ENCODE measurements at places on chromosomes 6 and 20.

- peak; percentile 80 for DNase-seq
These were observed 12.2 kb upstream of the KCNK15 start for GRCh38 chr20:44733341-44734069.

DNA sequence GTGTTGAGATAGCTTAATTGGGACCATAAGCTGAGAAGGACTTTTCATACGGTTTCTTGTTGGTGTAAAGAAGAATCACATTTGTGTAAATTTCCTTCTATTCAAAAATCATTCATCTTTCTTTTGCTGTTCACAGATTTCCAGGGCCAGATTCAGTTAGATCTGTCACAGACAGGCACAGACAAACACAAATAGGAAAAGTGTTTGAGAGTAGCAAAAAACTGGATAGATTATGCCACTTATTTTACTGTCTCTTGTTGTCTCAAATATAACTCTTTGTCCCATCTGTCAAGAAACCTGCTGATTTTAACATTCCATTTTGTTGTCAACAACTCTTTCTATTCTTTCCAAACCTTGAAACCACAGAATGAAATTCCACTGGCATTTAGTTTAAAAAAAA is 142.8 kb downstream of the ID4 start:
- no peak for DNase-seq

- DNase-seq, result no peak
These were observed 37.0 kb downstream of the NFATC2 start for GRCh38 chr20:51505566-51505965.

GRCh38 chr6:24126586-24127192 is 674 bp downstream of the NRSN1 start:
- DNase-seq, result peak; percentile 72

- no peak for DNase-seq
These were observed 220.5 kb downstream of the PKHD1 start for GRCh38 chr6:51866867-51867266.

GRCh38 chr6:160252073-160252813 is 6.4 kb downstream of the SLC22A2 start:
- no peak for DNase-seq

GRCh38 chr6:25173951-25174474 is 105.2 kb upstream of the CARMIL1 start:
- no peak for DNase-seq

GRCh38 chr6:129575378-129576118 is 134.4 kb downstream of the ARHGAP18 start:
- no peak for DNase-seq

GRCh38 chr6:142884214-142885035 is 60.6 kb downstream of the HIVEP2 start:
- no peak for DNase-seq

DNA sequence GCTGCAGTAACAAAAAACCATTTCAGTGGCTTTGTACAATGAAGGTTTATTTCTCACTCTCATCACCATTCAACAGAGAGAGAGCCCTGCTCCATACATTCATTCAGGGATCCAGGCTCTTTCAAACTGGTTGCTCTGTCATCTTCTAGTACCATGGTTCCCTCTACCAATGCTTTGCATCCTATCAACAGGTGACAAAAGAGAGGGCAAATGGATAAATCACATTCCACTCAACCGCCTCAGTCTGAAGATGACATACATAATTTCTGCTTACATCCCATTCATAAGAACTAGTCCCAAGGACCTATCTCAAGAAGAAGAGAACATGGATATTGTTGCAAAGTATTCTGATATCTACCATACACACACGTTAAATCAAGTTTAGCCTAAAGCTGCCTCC is 51.6 kb downstream of the IYD start:
- no peak for DNase-seq

DNA sequence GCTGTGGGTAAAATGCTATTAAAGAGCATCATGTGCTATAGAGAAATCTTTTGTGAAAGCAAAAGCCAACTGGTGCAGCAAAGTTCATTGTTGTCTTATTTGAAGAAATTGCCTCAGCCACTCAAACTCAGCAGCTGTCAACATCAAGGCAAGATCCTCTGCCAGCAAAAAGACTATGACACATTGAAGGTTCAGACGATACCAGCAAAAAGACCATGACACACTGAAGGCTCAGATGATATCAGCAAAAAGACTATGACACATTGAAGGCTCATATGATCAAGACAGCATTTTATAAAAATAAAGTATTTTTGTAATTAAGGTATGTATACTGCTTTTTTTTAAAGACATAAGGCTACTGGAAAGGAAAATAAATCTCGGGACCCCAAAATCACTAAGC is 118.4 kb upstream of the RUNX2 start:
- DNase-seq, result no peak

GRCh38 chr20:19207541-19207940 is 4.9 kb upstream of the SLC24A3 start:
- DNase-seq, result no peak

- DNase-seq, result no peak
These were observed 26.6 kb downstream of the ZHX3 start for GRCh38 chr20:41290804-41291389.

DNA sequence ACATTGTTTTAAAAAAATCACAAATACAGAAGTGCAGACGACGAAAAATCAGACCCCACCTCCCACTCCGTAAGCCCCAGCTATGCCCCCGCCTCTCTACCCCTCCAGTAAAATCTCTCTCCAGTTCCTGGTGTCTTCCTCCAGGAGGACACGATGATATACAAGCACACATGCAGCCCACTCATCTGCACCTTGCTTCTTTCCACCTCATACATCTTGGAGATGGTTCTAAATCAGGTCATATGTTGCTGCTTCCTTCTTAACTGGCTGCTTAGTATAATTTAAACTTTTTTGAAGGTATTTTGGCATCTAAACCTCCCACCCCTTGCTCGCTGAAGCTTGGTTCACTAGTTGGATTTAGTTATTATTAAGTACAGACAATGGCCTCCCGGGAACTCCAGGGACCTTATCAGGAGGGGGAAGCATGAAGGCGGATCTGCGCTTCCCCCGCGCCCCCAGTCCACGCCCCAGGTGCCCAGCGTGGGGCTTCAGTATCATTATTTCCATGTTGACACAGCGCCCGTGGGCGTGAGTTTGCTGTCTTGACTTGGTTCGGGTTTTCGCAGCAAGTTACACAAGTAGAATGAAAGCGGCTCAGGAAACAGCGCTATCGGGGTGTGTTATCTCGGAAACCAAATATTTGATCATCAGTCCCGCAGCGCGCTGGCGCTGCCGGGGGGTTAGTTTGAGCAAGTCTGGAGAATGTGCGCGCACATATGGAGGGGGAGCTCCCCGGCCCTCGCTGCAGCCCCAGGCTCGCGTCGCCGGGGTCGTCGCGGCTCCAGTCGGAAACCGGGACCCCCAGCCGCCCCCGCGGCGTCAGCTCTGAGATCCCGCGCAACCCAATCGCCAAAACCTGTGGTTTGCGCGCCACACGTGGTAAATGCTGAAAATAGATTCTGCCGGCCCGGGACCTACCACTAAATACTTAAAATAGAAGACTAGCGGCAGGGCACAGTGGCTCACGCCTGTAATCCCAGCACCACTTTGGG is 2.3 kb downstream of the BMP7 start:
- no peak for DNase-seq

DNA sequence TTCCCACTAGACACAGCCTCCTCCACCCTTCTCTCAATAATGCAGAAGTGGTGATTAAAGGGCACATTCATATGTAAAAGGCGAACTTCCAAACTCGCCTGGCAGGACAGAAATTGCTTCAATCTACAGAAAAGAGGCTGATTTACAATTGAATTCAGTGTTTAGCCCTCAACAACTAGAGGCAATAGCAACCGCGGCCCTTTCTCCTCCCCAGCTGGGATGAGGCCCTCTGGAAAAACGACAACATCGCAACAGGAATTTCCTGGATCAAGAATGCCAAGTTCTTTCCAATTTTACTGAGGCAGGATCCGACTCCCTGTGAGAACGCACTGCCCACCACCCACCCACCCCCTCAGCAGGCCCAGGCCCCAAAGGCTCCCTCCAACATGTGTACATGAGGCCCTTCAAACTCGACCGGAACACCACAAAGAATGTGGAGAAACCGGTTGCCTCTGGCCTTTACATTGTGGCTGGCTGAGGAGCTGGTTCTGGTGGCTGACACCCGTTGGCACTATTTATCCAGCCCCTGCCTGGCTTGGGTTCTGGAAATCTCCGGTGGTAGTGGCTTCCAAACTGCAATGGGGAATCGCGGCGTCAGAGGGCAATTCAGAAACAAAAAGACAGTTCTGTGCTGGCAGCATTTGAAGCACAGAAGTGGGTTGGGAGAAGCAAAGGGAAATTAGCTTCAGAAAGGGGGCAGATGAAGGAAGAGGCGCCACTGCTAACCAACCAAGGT is 36.8 kb downstream of the ZMYND8 start:
- DNase-seq, result no peak

GRCh38 chr20:62449951-62450691 is 22.8 kb upstream of the RBBP8NL start:
- no peak for DNase-seq

GRCh38 chr6:107769053-107769658 is 55.0 kb downstream of the SCML4 start:
- DNase-seq, result no peak

GRCh38 chr6:154487367-154488247 is 22.9 kb downstream of the CNKSR3 start:
- DNase-seq, result no peak

DNA sequence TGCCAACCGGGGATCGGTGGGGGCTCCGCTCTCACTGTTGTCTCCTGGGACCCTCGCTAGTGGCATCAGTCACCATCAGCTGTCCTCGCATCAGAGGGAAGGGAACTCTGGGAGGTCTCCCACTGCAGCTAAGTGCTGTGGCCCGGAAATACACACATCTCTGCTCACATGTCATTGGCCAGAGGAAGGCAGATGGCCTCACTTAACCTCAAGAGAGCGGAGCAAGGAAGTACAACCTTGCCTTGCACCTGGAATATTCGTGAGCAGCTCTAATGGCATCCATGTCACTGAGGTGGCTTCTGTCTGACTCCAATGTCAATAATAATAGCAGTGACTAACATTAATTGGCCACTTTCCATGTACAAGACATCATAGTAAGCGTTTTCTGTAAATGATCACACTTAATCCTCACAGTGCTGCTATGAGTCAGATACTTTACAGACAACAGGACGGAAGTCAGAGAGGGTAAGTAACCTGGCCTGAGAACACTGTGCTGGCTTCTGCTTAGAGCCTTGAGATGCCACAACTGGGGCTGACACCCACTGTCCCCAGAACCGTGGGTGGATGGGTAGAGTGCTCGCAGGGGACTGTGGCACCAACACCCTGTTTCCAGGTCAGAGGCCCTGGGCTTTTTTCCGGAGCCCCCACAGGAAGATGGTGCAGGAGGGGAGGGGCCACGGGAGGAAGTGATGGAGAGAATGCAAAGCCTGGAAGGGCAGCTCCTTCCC is 6.0 kb downstream of the LHFPL5 start:
- DNase-seq, result no peak

GRCh38 chr6:118080547-118080946 is 173.5 kb downstream of the SLC35F1 start:
- DNase-seq, result no peak

- no peak for DNase-seq
These were observed 54.8 kb downstream of the RNF182 start for GRCh38 chr6:13979284-13980171.

DNA sequence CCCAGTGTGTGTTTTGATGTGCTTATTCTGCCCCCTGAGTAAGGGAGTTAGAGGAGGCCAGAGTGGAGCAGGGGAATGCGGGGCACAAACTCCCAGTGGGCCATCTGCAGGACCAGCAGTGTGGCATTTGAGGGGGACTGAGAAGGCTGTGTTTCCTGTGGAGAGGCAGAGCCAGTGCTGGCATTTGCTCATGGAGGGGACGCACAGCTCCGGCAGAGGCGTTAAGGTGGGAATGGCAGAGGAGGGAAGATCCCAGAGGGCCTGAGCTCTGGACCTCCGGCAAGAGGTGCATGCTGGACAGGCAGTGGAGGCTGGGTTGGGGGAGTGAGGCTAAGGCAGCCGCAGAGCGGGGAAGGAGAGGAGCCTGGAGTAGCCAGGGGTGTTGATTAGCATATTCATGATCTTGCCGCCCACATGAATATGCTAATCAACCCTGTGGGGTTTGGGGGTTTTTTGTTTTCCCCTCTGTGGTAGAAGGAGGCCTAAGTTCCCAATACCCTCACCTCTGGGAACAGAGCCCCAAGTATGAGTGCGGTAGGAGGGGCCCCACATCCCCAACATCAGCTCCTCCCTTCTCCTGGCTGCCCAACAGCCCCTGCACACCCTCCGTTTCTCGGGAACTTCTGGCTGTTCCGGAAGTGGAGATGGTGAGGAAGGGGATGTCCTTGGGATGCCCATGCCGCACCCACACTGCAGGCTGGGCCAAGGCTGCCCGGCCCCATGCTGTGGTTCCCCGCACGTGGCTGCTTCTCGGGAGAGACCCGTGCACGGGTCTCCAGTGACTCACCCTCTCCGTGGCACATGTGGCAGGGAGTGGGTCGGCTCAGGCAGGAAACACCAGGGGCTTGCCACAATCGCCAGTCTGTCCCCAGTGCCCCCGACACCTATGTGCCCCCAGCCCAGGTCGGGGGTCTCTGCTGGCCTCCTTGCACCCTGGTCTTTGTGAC is 33.8 kb downstream of the DLGAP4 start:
- DNase-seq, result no peak

DNA sequence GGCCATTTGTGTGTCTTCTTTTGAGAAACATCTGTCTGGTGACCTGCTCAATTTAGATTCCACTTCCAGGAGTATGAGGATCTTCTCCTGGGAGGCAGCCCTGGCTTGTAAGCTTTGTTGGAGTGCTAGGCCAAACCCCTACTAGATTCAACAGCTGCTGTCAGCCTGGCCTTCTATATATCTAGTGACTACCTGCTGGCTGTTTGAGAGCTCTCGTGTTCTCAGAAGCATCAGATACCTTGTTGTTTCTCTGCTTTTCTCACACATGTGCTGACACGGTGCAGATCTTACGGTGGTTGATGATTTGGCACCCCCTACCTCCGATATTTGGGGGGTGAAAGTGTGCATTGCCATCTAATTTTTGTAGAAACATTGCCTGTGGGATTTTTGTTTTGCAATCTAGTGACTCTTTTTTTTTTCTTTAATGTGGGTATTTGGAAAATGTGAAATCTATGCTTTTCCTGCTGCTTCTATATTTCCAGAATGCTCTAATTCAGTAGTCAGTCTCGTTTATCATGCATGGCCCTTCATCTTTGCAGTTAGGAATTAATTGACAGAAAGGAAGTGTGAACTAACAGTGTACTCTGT is 4.7 kb downstream of the CCN2 start:
- DNase-seq, result no peak

DNA sequence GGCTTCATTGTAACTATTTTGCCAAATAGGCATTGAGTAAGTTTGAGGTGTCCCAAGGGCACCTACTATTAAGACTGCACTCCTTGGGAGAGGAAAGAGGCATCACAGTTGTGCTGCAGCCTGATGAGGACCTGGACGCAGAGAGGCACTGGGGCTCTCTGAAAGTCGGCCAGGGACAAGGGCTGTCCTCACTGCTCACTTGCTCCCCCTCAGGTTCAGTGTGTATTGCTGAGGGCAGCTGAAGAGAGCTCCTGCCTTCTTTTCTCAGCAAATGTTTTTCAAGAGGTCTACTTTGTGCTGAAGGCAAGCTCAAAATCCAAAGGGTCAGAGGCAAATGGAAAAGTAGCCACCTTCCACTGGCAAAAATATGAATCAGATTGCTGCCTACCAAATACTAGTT is 331.8 kb downstream of the RIMS1 start:
- peak; percentile 17 for DNase-seq

GRCh38 chr6:36378936-36379335 is 8.5 kb downstream of the ETV7 start:
- no peak for DNase-seq

- DNase-seq, result no peak
These were observed 95.9 kb upstream of the PLEKHG1 start for GRCh38 chr6:150503586-150504339.
